ENCODE measurements at places on chromosomes 4 and X. TPM values are rescaled to one million over a fixed set of nuclear protein-coding genes. Genes with fewer than 3 reads are reported as not detected.

GRCh38 chr4:119025916-119026661, 109.5 kb upstream of the MYOZ2 start:
- DNase-seq, result no peak

DNA sequence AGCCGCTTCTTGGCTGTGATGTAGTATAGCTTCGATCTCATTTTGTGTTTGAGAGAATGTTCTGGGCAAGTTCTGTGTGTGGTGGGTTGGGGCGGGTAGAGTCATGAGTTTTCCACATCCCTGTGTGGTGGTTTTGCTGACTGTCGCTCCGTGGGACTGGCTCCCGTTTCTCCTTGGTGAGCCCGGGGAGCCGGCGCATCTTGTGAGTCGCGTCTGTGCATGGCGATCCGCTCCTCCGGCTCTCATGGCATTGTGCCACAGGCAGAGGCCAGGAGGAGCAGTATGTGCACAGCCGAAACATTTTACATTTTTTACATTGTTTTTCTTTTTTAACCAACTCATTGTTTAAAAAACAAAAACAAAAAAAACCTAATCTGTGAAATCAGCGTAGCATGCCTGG, 27.7 kb upstream of the TBC1D14 start:
- DNase-seq, result no peak

GRCh38 chr4:109432203-109432602, 1.4 kb upstream of the SEC24B start:
- no peak for DNase-seq

GRCh38 chr4:174036111-174036510, 247.4 kb downstream of the FBXO8 start:
- no peak for DNase-seq

GRCh38 chr4:103171006-103171405, 27.1 kb downstream of the CENPE start:
- DNase-seq, result no peak

GRCh38 chr4:118417325-118417724, 64.5 kb upstream of the PRSS12 start:
- DNase-seq, result no peak

- peak; percentile 90 for DNase-seq
These were observed at the start of gene FBXL5 for GRCh38 chr4:15655223-15656037. TSS of gene FBXL5 (minus strand) at chr4:15655357. CDS start at chr4:15655287, 70 bp downstream.

DNA sequence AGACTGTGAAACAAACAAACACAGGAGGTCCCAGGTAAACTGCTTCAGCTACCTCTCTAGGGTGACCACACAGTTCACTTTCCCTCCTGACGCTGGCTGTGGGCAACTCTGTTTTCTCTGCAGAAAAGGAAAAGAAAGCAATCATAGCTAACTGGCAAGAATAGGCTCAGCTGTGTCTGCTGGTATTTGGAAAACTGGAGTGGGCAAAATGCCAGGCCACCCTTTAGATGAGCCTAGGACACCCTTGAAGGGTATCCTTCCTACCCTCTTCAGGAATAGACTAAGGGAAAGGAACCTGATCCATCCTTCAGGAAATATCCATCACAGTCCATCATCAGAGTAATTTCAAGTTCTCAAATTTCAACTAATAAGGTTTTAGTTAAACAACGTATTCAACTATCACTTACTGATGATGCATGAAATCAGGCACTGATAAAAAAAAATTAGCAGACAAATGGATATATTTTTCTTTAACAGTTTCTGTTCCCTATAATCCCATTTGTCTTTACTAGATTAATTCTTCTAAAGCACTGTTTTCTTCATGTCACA, 60.9 kb downstream of the CAMK2D start:
- no peak for DNase-seq

GRCh38 chrX:8849458-8849857, 48.3 kb upstream of the FAM9A start:
- no peak for DNase-seq

DNA sequence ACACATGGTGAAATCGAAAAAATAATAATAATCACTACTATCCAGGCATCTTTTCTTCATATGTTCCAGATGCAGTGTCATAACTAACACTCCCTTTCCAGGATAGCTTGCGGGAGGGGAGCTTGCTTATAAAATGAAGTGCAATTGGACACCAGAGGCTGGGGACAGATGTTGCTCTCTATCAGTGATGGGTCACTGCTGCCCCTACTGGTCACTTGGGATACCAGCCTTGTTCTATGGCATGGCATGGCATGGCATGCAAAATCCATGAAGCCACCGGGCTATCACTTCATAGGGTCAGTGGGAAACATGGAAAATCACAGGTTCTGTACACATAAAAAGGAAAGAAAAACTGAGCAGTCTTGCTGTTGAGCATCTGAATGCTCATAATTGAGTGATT, 168.1 kb downstream of the GLRA2 start:
- DNase-seq, result peak; percentile 3

GRCh38 chr4:85780664-85781063, 305.7 kb downstream of the ARHGAP24 start:
- no peak for DNase-seq

- DNase-seq, result no peak
These were observed 72.4 kb downstream of the DCLK2 start for GRCh38 chr4:150150629-150151062.

GRCh38 chrX:30659421-30659820, 6.2 kb downstream of the GK start:
- no peak for DNase-seq

DNA sequence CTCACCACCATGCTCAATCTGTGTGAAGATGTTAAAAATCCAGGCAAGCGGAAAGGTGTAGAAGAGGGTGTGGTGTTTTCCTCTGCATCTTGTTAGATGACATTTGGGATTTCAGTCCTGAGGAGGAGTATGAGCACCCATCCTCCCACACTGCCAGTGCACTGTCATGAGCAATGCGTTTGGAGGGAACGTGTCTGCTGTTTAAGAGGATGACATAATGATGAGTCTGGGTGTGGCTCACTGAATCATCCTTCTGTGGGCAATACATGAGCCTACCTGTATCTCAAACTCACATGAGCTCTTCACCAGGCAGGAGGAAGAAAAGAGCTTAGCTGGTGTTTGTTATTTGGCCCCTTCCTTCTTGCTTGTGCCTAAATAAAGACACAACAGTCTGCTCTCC, 67.9 kb upstream of the ARX start:
- no peak for DNase-seq

GRCh38 chrX:82163701-82164100, 961.8 kb downstream of the SH3BGRL start:
- no peak for DNase-seq

GRCh38 chr4:153755186-153755585, 4.6 kb downstream of the RNF175 start:
- DNase-seq, result no peak

DNA sequence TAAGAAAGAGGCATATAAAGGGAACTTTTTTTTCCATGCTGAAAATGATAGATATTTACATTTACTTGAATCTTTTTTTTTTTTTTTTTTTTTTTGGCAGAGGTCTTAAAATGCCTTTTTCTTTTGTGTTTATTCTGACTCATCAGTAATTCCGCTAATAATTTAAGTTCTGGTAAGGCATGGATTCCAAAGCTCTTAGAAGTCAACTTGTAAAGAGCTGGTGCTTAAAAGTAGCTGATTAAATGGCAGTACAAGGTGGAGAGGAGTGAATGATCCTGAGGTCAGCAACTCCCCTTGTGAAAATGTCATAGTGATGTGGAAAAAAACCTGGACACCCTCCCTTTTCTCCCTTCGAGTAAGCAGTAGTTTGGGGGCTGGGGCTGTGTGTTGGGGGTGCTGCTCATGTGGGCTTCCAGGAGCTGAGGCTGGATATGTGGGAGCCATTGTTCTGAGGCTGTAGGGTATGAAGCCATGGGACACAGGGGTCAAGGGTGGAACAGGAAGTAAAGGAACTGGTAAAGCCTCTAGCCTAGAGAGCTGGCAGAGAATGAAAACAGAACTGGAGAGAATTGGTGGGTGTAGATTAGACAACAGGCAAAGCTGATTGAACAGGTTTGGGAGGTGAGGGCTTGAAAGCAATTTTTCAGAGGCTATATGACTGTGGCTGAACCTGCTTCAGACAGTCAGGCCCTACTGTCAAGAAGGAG, 41.0 kb upstream of the PITX2 start:
- DNase-seq, result no peak

GRCh38 chr4:95114521-95114920, 356.8 kb downstream of the BMPR1B start:
- no peak for DNase-seq

DNA sequence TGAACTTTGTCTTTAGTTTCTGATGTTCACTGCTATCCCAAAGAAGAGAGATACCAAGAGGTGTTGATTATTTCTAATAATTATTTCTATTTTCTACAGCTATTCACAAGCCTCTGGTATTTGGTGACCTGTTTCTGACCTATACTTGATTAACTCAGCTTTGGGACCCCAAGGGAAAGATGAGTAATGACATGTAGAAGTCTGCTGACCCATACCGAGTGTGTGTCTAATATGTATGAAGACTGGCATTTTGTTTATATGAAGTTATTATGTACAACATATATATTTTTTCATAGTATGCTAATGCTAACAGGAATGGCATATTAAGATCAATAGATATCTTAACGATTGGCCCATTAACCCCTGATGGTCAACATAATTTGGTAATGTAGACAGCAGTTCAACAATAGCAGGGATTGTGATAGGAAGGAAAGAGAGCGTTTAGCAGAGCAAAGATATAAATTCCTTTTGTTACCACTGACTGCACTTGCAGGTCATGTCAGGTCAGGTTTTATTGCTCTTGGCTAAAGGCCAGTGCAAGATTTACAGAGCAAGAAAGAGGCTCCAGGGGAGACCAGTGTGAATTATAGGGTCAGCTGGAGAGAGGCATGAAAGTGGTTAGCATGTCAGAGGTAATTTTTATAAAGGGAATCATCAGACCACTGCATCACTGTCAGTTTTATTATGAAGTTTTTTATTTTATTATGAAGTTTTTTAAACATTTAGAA, 94.7 kb upstream of the DIPK2B start:
- DNase-seq, result no peak

DNA sequence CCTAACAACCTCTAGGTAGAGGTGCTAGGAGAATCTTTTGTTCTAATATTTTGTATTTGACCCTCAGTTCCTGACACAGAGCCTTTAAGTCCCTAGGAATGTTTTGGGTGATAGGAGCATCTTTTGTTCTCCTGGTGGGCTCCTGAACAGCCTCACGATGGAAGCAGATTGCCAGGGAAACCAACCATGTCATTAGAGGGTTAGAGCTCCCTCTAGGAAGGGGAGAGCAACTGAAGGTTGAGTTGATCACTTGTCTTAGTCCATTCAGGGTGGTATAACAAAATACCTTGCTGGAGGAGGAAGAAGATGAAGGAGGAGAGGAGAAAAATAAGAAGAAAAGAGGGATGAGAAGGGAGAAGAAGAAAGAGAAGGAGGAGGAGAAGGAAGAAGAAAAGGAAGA, 9.2 kb downstream of the VCX start:
- no peak for DNase-seq

The NUDT6 gene
- total RNA-seq, result 4.4 TPM

The GPC4 gene
- 0.27 TPM for total RNA-seq

The REELD1 gene
- total RNA-seq, result 0.16 TPM

The CT47A1 gene
- total RNA-seq, result not detected

The STATH gene
- not detected for total RNA-seq

The AR gene
- total RNA-seq, result not detected

The S100P gene
- not detected for total RNA-seq

The SSX4B gene
- not detected for total RNA-seq

The GLOD5 gene
- not detected for total RNA-seq

All from activated naive CD4-positive, alpha-beta T cell treated with anti-CD3 and anti-CD28 coated beads, Interleukin-2, amount 50 U/mL, for 72 hours (primary cell).